Skin of body (tissue), 3 donors: ENCODE measurements at places on chromosomes 1 and 21. TPM values are rescaled to one million over a fixed set of nuclear protein-coding genes. Genes with fewer than 3 reads are reported as not detected.

FAM89A gene
- 14.6 TPM for total RNA-seq

LAPTM5 gene
- total RNA-seq, result 16.8 TPM

ANGPTL1 gene
- 104 TPM for total RNA-seq

CCDC28B gene
- 12.5 TPM for total RNA-seq

ADAM15 gene
- 46.0 TPM for total RNA-seq

DNA sequence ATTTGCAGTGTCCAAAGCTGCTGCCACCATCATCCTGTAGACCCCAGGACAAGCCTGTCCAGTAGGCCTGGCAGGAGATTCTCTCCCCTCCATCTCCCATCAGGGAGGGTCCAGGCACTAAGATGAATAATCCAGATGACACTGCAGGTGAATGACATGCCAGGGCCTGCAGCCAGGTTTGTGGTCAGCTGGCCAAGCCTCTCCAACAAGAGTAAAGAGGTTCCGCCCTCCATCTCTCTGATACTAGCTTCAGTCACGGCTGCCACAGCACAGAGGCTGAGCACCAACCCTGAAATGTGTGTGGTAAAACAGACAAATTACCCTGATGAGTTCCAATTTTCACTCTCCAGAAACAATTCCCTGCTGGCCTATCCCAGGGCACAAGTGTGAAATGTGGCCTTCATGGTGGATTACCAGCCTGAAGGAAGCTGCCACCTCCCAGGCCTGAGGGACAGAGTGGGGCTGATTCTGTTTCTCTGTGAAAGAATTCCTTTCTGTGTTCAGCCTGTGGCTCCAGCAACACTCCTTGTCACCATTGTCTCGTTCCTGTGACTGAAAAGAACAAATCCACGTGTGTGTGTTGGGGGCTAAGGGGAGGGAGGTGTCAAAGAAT is 19.9 kb upstream of the LHX4 start:
- no peak for DNase-seq

GRCh38 chr1:180540697-180541594 is 17.8 kb upstream of the OVAAL start:
- DNase-seq, result no peak

GRCh38 chr1:111323231-111323630 is 32.6 kb downstream of the CHIA start:
- DNase-seq, result no peak

DNA sequence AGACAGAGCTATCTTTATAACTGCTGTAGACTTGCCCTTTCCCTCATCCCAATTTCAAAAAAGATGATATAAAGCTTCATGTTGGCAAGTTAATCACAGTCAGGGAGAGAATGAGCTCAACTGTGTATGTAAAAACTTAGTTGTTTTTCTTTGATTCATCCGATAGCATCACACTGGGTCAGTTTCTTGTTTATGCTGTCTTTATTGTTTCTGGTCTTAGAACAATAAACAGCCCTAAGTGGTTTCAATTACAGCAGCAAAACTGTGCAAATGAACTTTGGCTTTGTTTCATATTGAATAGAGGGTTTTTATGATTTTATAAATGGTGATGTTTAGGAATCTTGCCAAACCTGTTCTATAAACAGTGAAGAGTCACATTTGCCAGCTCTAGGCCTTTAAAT is 423.8 kb upstream of the CXADR start:
- peak; percentile 36 for DNase-seq

DNA sequence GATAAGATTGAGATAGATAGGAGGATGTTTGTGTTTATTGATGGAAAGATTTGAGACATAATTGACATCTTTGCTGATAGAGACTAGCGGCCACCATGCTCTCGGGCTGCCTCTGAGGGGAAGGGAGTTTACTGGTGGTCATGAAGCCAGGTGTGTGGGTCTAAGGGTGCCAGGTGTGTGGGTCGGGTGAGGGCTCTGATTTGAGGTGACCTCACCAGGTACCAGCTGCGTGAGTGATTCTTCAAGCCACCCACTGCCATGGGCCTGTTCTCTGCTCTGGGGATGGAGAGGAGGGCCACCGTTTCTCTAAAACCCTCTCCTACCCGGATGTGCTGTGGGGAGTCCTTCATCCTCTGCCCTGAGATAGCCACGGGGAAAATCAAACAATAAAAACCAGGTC is 3.2 kb downstream of the UBASH3A start:
- DNase-seq, result no peak

GRCh38 chr1:81044708-81045107 is 756.0 kb upstream of the ADGRL2 start:
- DNase-seq, result no peak

DNA sequence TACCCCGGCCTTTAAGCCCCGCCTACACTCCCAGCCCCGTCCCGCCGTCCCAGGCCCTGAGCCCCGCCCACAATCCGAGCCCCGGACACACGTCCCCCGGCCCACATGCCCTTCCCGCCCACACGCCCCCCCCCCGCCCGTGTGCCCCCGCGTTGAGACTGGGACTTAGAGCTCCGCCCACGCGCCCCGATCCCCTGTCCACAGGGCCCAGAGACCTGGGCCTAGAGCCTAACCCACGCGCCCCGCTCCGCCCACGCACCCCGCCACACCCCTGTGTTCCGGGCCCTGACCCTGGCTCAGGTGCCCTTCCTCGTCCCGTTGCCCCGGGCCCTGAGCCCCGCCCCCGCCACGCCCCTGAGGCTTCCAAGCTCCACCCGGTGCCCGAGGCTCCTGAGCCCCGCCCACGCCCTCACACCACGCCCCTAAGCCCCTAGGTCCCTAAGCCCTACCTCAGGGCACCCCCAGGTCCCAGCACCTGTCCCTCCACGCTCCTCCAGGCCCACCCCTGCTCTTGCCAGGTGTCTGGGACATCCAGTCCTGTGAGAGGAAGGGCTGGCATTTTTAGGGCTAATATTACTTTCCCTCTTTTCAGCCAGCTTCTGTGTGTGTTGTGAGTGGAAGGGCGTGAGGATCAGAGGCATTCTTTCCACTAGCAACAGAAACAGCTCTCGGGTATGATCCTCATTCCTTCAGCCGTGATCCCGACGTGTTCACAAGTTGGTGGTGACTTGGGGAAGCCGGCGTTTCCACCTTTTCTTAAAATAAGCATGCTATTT is 552 bp upstream of the GPR157 start:
- DNase-seq, result no peak

DNA sequence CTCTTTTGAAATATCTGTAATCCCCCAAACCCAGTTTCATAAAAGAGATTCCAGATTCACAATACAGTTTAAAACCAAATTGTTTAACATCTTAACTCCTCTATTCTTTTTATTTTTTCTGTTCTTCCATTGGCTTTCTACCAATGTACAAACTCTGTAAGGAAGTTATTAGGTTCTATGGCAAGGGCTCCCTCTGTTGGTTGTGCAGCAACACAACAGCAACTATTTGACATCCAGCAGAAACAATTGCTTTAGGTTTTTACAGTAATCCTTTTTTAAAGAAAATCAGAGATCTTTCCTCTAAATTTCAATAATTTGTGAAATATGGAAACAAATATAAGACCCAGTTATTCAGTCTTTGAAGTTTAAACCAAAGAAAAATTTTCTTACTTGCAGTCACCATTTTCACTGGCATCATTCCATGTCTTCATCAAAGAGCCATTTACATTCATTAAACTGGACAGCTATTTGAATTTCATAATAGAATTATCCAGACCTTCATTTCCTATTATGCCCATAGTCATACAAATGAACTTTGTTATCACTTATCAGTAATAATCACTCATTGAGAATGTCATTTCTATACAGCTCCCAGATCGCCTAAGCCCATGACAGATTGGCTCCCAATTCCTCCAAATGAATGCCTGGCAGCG is 46.5 kb upstream of the RNF11 start:
- DNase-seq, result peak; percentile 14

- no peak for DNase-seq
Observed at GRCh38 chr1:227273557-227273956, 44.7 kb downstream of the CDC42BPA start.

DNA sequence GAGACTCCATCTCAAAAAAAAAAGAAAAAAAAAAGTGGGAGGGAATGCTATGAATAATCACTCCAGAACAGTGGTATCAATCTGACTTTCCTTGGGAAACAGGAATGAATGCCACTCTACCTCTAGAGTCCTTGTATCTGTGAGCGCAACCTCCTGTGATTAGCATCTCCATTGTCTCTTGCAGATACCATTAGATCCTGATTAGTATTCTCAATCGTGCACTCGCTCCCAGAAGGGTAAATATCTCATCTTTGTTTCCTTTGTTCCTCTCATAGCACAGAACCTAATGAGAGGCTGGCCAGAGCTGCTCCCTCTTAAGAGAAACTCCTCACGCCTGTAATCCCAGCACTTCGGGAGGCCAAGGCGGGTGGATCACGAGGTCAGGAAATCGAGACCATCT is 184.4 kb upstream of the KCNK2 start:
- DNase-seq, result no peak

DNA sequence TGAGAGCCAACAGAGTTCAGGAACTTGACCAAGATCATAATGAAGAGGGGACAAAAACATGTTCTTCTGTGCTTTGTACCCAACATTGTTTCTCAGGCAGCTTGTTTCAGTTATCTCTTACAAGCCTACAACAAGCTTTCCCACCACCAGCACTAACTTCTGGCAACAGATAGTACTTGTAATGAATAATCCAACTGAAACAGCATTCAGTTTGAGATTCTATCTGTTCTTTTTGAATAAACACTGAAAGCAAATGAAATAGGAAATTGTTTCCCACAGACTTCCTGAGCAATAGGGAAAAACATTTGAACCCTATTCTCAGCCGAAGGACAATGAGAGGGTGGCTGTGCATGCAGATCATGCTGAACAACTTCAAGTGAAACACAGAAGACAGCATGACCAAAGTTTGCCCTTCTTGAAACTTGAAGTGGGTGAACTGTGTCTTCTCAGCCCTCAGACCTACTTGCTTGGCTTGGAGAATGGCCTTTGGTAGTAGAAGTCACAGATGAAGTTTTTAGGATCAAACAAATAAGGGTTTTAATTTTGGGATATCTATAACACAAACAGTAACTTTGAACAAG is 11.2 kb upstream of the HOOK1 start:
- DNase-seq, result no peak

- DNase-seq, result no peak
Observed at GRCh38 chr1:204241050-204241449, 27.3 kb upstream of the GOLT1A start.

- no peak for DNase-seq
Observed at GRCh38 chr1:91891969-91892368, 6.0 kb upstream of the TGFBR3 start.

DNA sequence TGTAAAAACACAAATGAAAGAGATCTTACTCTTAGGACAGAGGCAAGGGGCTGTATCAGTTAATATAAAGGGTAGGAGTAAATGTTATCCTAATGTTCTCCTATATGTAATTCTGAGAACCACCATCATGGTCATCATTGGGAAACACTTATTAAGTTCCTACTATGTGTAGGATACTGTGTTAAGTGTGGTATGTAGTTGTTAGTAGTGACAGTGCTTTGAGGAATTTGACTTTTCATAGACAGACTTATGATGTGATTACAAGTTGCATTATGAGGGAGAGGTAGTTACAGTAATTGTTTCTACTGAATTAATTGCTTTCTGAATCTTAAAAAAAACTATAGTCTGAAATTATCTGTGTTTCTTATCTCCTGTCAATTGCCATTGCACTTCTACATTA is 51.8 kb upstream of the PGD start:
- no peak for DNase-seq

DNA sequence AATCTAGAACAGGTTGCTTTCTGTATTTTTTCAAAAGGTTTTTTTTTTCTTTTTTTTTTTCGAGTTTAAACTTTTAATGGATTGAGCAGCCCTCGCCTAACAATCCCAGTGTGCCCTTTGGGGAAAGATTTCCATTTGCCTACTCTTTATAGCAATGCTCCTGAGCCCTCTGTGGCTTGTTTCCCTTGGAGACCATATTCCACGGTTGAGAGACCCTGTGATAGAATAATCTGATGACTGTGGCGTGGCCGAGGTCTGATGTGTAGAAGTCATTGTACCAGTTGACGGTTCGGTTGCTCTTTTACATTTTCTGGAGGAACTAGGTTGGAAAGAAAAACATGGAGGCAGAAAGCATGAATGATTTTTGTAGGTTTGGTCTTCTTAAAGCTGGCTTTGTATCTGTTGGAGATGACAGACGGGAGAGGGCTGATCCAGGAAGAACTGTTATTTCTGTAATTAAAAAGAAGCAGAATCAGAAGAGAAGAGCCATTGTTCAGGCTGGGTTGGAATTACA is 305.7 kb upstream of the NRIP1 start:
- no peak for DNase-seq

GRCh38 chr1:200090252-200091159 is 63.0 kb downstream of the NR5A2 start:
- DNase-seq, result no peak

DNA sequence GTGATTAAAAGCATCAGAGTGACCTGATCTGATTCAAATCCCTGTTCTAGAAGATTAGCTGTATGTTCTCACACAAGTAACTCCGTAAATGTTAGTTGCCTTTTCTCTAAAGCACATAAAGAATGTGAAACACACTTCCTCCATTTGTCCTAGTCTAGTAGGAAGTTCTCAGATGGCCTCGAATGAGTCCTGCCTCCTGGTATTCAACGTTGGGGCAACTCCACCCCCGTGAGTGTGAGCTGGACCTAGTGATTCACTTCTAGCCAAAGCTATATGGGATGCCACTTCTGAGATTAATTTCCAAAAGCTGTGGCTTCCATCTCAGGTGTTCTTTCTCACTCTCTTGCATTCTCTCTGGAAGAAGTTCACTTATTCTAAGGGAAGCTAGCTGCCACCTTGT is 267.6 kb downstream of the GPATCH2 start:
- no peak for DNase-seq

DNA sequence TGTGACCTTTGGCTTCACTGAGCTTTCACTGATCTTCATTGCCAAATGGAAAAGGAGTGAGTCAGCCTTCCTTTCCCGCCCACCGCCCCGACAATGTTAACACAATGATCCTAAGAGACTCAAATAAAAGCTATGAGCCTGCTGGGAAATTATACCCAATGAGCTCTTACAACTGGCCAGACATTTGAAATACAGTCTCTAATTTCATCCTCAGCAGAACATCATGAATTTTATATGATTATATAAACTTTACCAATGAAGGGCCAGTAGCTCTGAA is 252.5 kb downstream of the SIPA1L2 start:
- DNase-seq, result peak; percentile 7

GRCh38 chr1:177945943-177946650 is 23.8 kb downstream of the SEC16B start:
- DNase-seq, result peak; percentile 16

GRCh38 chr1:96833376-96833775 is 111.8 kb downstream of the PTBP2 start:
- no peak for DNase-seq

- DNase-seq, result no peak
Observed at GRCh38 chr1:245750261-245750660, 595.5 kb downstream of the KIF26B start.

- DNase-seq, result no peak
Observed at GRCh38 chr1:228478912-228479711, 8.1 kb upstream of the RNF187 start.
